ENCODE measurements at places on chromosomes 11 and 22.

DNA sequence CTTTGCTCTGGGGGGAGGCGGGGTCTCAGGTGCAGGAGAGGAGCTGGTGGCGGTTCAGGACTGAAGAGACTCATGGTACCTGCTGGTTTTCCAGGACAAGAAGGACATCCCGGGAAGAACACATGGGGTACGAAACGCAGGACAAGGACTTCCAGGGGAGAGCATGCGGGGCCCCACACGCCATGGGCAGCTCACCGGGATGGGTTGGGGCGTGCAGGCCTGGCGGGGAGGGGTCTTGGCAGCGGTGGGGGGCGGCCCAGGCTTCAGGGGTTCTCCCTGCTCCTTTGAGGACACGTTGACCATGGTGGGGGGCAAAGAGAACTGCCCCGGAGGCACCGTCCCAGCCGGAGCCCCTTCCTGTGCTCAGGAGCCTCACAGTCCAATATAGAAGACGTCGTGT, 673.2 kb downstream of the BRD1 start:
- no peak for DNase-seq

DNA sequence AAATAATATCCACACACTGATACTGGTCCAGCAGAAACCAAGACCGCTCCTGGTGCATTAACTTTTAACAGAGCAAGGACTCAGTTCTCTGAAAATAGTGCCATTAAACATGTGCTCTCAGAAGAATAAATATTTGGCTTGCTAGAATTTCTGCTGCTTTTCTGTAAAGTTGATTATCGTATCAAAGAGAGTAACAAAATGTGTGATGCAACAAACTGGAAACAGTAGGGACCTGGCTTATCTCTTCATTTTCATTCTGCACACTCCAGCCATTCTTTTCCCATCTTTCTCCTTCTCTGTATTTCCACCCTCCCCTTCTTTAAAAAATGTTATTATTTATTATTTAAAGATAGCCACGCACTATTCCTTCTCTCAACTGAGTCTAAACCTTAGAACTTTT, 43.9 kb downstream of the WT1 start:
- no peak for DNase-seq

- no peak for DNase-seq
These were observed 22.7 kb downstream of the CELSR1 start for GRCh38 chr22:46514592-46515207.

GRCh38 chr22:38353142-38353629, 36.0 kb upstream of the CSNK1E start:
- DNase-seq = no peak

GRCh38 chr11:77656362-77656761, 18.8 kb upstream of the CLNS1A start:
- DNase-seq = no peak

DNA sequence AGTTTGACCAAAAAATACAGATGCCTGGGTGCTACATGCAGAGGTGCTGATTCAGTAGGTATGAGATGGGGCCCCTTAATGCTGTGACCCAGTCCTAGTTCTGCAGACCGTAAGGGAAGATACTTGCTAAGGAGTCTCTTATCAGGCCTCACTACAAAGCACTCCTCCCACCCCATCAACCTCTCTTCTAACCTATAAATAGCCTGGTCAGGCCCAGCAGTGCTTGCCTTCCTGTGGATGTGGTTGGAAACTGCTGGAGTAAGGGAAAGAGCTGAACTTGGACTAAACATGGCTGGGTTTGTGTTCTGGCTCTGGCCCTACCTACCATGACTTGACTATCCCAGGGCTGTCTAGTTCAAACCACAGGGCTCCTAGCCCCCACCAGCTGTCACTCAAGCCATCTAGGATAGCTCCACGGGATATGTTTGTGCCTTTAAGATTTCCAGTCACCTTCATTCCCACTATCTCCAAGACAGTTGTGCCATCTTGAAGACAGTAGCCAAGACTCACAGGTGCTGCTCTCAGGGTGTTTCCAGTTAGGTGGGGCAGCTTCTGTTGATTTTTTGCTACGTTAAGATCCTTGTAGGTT, 9.5 kb upstream of the DKK3 start:
- no peak for DNase-seq

DNA sequence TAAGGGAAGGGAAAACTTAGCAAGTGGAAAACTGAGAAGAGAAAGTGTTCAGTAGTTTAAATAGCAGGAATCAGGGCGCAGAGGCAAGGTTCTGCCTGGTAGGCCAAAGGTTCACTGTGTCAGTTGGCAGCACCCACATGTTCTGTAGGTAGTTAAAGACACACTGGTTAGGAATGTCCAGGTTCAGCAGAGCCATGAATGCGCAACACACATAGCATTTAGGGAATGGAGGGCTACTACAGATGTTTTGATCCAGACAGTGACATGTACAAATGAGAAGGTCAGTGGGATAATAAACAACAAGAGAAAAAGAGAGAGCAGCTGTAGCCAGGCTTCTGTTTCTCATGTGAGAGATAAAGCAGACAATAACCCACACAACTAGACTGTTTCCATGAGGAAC, 56.2 kb upstream of the ARHGAP42 start:
- DNase-seq = no peak

DNA sequence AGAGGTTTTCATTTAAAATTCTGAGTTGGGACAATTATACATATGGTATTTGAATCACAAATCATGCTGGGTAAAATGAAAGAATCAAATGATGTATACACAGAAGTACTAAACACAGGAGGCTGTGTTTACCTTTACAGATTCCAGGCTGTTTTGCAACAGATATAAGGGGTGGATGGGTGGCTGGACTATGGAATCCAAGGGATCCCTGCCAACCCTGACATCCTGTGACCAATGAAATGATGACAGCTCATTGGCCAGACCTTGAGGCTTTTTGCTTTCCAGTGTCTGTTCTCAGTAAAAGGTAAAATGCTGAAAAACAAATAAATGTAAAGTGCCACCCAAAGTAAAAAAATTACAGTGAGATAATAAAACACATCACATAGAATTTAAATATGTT, 3.3 kb upstream of the DDI1 start:
- DNase-seq = no peak

GRCh38 chr11:126153972-126154371, 57.5 kb downstream of the RPUSD4 start:
- DNase-seq = no peak

DNA sequence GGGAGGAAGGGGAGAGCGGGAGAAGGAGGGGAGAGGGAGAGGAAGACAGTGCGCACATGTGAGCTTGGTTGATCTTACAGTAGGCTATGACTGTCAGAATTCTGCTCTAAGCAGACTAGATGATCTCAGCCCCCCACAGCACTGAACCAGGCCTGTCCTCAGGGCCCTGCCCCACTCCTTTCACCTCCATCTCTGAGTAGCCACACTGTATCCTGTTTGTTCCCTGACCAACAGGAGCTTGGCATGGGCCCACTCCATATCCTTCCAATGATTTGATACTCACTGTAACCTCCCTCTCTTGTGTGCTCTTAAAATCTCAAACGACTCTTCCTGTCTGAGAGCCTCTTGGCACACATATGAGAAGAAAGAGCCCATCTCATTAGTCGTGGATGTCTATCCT, 86.1 kb upstream of the PARVA start:
- DNase-seq = no peak

GRCh38 chr22:20401376-20402014, 7.5 kb downstream of the ZNF74 start:
- DNase-seq = no peak

GRCh38 chr11:66857234-66857926, 516 bp downstream of the LRFN4 start:
- DNase-seq = no peak

GRCh38 chr11:129145276-129145675, 46.8 kb downstream of the ARHGAP32 start:
- no peak for DNase-seq

- DNase-seq = no peak
These were observed 19.2 kb upstream of the PLET1 start for GRCh38 chr11:112279901-112280267.

DNA sequence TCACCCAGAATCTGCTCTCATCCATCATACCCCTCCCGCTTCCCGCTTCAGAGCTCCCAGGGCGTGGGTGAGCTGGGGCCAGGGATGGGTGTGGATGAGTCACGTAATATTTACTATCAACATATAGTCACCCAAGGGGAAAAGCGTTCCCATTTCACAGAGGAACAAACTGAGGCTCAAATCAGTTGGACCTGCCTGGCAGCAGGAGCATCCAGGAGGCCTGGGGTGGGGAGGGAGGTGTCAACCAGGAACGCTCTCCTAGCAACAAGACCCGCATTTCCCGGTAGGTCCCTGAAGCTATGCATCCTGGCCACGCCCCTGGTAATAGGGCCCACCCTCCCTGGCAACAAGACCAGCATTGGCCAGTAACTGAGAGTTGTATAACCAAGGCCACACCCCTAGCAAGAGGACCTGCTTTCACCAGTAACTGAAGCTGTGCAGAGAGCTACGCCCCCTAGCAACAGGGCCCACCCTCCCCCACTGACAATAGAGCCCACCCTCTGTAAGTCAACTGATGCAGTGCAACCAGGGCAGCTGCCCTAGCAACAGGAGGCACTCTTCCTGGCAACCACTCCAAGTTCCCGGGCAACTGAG, 32.7 kb upstream of the TXNRD2 start:
- peak; percentile 53 for DNase-seq

- no peak for DNase-seq
These were observed 46.5 kb downstream of the PDE2A start for GRCh38 chr11:72627594-72628281.

DNA sequence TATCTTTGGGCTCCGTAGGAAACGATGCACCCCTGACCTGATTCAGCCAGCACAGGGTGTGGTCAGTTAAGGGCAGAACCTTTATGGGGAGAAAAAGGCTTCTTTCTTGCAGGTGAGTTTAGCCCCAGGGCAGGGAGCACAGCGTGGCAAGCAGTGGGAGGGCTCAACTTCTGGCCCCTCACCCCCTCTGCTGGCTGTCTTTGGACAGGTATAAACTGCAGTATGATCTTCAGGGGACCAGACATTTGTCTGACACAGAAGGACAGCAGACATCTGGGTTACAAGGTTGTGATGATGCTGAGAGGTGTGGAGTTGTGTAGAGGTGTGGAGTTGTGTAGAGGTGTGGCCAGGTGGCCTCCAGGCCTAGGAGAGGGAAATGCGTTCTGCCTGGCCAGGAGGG, 324.0 kb upstream of the PLET1 start:
- DNase-seq = no peak

- DNase-seq = no peak
These were observed 69.2 kb downstream of the SCUBE1 start for GRCh38 chr22:43273902-43274484.

- DNase-seq = no peak
These were observed 96.0 kb downstream of the TRPC6 start for GRCh38 chr11:101487775-101488174.

- DNase-seq = no peak
These were observed 255.9 kb upstream of the POU2AF2 start for GRCh38 chr11:110989428-110990133.

DNA sequence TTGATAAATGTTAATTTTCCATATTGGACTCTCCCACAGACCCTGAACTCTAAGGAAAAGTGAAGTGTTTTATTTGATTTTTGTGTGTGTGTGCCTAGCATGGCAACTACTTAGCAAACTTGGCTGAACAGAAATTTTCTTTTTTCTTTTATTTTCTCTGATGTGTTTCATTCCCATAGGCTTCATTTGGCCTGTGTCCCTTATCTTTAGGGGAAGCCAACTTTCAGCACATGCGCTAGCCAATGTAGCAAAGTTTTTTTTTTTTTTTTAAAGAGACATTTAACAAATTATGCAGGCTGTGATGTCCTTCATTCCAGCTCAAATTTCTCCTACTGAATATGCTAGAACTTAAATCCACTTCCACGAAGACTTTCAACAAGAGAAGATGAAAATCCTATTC, 14.2 kb downstream of the TCF20 start:
- no peak for DNase-seq

DNA sequence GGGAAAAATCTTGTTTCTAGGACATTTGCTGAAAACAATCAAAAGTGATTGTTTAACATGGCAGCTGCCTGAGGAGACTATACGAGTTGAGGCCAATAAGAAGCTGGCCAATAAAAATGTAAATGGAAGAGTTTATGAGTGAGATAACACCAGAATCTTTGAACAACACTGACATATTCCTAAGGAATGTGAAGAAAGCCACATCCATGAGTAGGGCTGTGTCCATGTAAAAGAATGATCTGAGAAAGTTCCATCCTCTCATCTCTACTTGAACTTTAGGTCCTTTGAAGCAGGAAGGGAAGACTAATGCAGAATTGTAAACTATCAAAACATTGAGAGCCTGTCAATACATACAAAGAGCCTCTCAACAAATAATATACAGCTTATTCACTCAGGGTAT, 6.9 kb upstream of the CHORDC1 start:
- no peak for DNase-seq

DNA sequence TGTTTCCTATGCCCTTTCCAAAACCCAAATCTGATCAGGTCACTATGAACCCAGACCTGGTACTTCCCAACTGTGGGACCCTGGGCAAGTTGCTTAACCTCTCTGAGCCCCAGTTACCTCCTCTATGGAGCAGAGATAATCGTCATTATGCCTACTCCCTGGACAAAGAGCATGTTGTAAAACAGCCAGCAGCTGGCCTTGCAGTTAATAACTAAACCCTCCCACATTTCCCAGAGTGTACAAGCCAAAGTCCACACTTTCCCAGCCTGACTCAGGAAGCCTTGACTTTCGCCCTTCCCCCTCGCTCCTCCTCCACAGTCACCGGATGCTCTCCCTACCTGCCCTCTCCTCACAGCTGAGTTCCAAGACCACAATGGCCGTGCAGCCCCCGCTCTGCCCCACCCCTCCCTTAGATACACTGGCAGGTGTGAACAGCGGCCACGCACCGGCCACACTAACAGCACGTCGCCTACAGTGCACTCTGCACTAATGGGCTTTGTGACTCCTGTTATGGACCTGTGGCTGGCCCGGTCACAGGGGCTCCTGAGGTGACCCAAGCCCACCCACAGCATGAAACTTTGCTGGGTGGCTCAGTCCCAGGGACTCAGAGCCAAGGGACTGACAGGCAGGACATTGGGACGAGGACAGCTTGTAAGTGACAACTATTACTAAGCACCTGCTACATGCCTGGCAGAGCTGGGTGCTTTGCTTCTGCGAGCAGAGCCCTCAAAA, 15.6 kb upstream of the MFNG start:
- DNase-seq = no peak

DNA sequence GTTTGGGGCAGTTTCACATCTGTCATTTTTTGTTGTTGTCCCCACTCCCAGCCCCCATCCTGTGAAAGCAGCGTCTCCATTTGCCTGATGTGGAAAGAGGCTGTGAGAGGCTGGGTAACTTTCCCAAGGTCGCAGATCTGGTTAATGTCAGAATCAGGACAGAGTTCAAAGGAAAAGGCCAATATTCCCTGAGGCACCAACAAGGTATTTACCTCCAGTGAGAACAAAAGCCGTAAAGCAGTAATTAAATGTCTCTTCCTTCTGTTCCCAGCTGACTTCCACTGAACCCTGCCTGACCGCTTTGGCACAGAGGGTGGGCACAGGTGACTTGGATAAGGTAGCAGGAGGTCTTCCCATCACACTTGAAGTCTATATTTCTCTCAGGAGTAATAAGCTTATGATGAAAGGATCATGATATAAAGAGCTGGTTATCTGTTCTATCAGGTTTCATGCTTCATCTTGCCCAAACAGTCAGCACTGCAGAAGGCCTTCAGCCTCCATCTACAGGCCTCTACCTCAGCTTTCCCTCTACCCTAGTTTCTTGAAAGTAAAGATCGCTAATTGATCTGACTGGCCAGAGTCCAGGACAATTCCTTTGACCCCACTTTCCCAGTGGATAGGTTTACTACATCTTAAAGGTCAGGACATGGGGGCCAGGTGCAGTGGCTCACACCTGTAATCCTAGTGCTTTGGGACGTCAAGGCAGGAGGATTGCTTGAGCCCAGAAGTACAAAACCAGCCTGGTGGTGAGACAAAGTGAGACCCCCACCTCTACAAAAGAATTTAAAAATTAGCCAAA, 9.4 kb downstream of the C11orf91 start:
- no peak for DNase-seq

- DNase-seq = no peak
These were observed 103.0 kb downstream of the C11orf58 start for GRCh38 chr11:16841481-16841880.
